ENCODE measurements at places on chromosomes 4 and X.

GRCh38 chr4:125225806-125226205, 88.9 kb upstream of the FAT4 start:
- DNase-seq, result no peak

DNA sequence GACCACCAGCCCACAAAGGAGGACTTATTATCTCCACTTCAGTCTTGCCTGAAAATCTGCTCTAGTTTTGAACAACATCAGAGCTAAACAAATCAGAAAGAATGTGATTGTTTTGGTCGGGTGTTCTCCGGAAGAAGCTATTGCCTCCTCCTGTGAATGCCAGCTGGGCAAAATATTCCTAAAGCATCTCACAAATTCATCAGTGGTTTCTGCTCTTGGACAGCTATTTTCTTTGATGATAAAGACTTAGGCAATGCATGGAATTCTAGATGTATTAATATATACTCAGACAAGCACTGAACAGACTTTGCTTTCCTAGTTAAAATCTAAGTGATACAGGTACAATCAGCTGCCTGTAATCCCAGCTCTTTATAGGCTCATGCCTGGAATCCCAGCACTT, 71.8 kb downstream of the ASMT start:
- no peak for DNase-seq

- no peak for DNase-seq
These were observed 135.3 kb downstream of the CPZ start for GRCh38 chr4:8727546-8728510.

DNA sequence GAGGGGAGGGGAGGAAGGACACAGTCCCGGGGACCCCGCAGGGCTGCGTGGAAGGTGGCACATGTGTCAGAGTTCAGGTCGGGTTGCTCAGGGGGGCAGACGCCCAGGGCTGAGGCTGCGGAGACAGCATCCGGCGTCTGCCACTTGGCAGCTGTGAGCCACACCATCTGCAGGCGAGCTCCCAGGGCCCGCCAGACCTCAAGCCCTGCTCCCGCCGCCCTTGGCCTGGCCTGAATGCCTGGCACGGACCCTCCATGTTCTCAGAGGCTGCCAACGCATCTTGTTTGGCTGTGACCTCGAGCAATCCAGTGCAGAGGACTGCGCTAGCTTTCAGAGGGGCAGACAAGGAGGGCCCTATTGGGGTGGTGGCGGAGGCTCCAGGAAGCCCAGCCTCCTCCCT, 5.1 kb downstream of the BGN start:
- DNase-seq, result no peak
